H54 (cell line): ENCODE measurements at places on chromosomes 1 and 21.

- DNase-seq: no peak
Observed at GRCh38 chr1:212982430-212983152, 32.2 kb downstream of the VASH2 start.

DNA sequence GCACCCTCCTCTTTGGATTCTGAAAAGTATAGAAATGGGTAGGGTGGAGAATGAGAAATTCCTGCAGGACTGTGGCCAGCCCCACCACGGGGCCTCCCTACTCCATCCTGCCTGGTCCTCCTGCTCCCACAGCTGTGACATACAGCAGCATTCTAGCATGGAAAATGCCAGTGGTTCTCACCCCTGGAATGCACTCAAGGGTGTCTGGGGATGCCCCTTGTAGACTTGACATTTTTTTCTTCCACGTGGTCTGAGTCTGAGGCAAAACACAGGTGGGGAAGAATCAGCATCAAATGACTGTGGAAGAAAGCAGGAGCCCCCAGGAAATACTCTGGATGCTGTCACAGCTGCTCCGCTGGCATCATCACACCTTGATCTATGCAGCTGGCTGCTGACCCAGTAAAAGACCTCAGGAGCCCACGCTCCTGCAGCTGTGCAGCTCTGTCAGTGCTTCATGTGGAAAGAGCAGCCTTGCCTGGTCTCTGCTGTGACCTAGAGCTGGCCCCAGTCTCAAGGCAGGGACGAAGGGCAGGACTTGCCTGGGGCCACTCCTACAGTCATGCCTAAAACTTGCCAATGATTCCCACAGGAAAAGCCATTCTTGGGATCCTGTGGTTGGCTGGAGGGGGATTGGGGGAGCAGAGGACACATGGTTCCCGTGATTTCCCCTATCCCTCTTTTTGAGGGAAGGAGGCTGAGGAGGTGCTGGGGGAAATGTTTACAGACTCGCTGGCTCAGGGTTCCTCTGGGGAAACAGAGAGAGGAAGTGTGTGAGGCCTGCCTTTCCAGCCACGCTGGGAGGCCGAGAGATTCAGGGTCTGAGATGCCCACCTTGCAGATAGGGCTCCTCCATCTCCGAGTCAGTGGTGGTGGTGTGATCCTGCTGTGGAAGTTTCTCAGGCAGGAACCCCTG, 10.8 kb upstream of the A3GALT2 start:
- no peak for DNase-seq

- DNase-seq: no peak
Observed at GRCh38 chr21:33116676-33117075, 46.7 kb downstream of the OLIG1 start.

GRCh38 chr1:166090244-166090643, 76.6 kb downstream of the FAM78B start:
- DNase-seq: no peak

DNA sequence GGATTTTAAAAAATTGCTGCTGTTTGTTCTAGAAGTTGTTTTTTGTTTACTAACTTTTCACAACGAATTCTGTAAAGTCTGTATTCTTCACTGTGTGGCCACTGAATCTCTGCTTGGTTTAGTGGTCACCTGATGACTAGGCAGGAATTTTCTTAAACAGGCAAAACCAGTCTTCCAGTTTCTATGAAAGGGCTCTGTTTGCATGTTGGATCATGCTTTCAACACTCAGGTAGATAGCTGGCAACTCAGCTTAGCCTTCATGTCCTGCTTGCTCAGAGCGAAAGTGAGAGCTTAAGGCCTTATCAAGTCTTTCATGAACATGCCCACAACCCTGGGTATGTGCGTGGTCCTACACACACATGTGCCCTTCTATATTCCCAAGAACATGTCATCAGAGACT, 52.4 kb upstream of the CCDC190 start:
- no peak for DNase-seq

DNA sequence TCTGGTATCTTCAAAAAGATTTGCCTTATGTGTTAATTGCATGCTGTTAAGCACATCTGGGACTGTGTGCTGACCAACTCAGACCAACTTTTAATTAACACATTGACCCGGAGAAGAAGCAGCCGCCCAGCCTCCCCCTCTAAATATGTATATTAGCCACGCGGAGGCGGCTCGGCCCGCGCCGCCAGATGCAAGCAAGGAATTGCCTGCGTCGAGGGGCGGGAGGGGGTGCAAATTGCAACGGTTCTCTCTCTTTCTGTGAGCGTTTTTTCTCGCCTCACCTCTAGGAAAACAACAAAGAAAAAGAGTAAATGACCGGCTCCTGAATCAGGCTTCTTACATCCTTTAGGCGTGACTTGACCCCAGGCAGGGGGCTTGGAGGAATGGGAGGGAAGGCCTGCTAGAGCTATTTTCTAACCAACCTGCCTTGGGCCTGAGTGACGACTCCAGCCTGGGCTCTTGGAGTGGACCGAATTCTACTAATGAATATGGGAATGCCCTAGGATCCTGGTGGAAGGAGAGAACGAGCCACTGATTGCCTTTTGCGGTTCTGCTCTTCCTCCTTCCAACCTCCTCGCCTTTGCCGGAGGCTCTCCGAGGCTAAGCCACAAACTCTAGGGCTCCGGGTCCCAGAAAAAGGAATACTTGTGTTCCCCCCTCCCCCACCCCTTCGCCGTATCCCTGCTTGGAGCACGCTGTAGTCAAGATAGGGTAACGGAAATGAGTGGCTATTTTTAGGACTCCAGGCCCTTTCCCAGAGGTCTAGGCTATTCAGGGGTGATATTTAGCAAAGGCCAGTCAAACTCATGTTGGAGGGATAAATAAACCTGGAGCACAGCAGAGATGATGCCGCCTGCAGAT, 417.0 kb upstream of the ESRRG start:
- no peak for DNase-seq

GRCh38 chr1:16088996-16089395, 15.5 kb upstream of the FAM131C start:
- DNase-seq: peak; percentile 78

GRCh38 chr1:91601554-91602376, 101.1 kb downstream of the CDC7 start:
- peak; percentile 11 for DNase-seq

- DNase-seq: no peak
Observed at GRCh38 chr1:66503841-66504470, 30.0 kb upstream of the SGIP1 start.
